ENCODE measurements at places on chromosomes 7 and 10. TPM values are rescaled to one million over a fixed set of nuclear protein-coding genes. Genes with fewer than 3 reads are reported as not detected.

The ACBD7 gene
- 1.9 TPM for total RNA-seq

The SEC61G gene
- 143 TPM for total RNA-seq

The LEP gene
- not detected for total RNA-seq

GRCh38 chr7:132261327-132262159 lies 314.7 kb downstream of the PLXNA4 start:
- no peak for DNase-seq
